ENCODE measurements at places on chromosomes 5 and 9.

- DNase-seq, result no peak
These were observed 219.9 kb downstream of the ELAVL2 start for GRCh38 chr9:23606107-23606506.

GRCh38 chr9:12469084-12469483 is 224.1 kb upstream of the TYRP1 start:
- DNase-seq, result no peak

DNA sequence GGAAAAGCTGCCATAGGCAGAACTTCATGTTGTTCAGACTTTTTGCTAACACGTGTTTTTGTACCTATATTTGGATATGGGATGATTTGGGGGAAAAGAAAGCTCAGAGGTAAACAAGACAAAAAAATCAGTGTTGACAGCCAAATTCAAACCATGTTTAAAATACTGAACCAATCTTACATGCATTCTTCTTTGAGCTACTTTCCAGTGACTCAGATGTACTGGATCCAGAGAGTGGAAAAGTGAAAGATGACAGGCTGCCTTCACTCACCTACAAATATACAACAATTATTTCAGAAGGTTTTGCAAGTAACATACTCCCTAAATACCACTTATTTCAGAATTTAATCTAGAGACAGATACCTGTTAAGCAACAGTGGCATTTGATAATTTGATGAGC is 165.7 kb downstream of the MPDZ start:
- DNase-seq, result no peak

GRCh38 chr5:153893817-153894216 is 144.9 kb downstream of the FAM114A2 start:
- DNase-seq, result no peak

DNA sequence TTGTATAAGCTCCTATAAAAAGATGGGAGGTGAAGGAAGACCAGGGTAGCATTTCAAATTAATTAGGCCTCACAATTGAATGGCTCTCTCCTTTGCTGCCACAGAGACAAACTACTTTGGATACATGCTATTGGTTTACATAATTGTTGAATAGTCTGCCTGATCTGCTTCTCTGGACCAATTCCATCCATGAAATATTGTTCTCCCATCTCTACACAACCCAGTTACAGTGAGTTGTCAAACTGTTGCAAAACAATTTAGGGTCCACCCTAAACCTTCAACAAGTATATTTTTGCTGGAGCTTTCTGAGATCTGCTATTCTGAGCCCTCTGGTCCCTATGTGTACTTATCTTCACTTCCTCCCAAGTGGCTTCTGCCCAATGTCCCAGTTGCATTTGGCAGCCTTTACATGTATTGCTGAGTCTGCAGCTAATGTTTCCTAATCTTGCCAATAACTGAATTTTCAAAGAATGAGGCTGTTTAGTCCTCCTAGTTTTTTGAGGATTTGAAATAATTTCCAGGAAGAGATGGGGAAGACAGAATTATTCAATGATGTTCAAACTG is 38.9 kb downstream of the AGTPBP1 start:
- DNase-seq, result no peak
